ENCODE measurements at places on chromosomes 2 and 18. TPM values are rescaled to one million over a fixed set of nuclear protein-coding genes. Genes with fewer than 3 reads are reported as not detected.

DNA sequence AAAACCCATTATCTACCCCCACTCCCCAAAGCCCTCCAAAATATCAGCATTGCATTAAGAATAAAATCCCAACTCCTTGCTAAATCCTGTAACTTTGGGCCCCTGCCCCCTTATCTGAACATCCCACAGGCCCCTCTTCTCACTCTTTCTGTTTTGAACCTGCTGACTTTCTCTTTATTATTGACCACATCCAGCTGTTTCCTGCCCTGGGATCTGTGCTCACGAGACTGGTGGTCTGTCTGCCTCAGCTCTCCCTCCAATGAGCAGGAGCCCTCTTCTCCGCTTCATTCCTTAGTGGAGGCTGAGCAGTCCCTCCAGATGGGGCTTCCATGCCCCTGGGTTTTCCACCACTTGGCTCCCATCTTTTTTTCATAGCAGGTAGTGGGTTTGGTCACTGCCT lies 116.9 kb downstream of the ACKR3 start:
- H3K27me3 ChIP-seq, result no peaks in the 10 kb centered on the region
- no peaks in the 10 kb centered on the region for H3K36me3 ChIP-seq
- no peaks in the 10 kb centered on the region for H3K4me1 ChIP-seq
- no peak for DNase-seq
- H3K27ac ChIP-seq, result no peak overlapping the region

DNA sequence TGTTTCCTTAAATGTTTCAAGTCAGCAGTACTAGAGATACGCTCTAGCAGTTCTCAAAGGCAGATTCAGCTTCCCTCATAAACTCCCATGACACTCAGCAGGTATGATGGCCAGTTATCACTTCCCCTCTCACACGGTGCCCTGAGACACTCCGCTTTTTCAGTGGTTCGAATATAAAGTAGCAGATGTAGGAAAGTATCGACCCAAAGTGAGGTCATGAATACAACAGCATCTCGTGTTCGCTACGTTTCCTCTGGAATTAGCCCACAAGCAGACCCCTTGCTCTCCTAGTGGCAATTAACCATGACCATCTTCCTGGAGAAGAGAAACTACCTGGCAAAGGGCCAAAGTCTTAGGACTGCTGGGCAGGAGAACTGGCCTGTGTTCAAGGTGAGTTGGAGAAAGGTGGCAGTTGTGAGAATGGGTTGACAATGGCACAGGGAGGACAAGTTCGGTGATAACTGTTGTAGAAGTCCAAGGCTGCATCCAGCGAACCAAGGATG lies 9.3 kb upstream of the AGBL5 start:
- H3K4me3 ChIP-seq, result no peak overlapping the region
- no peak overlapping the region for H3K27ac ChIP-seq
- DNase-seq, result peak; percentile 60

ARHGAP28 gene
- 16.5 TPM for total RNA-seq

DNA sequence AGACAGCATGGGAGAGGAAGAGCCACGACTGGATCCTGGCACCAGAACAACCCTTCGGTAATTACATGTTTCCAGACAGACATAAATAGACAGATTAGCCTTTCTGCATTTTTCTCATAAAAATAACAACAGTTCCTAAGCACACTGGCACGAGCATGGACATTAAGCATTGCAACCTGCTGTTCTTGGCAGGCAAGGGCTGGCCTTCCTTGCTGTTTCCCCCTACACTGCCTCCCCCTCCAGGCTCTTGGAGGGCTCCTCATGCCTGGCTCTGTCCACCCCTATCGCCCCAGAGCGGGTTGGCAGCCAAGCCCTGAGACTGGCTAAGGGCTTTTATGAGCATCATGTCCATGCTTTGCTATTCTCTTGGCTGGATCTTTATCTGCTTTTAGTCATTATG lies 89.6 kb downstream of the TTC32 start:
- H3K4me1 ChIP-seq, result no peaks in the 10 kb centered on the region
- no peak overlapping the region for H3K4me3 ChIP-seq
- no peak for DNase-seq
- H3K27ac ChIP-seq, result no peak overlapping the region
- no peaks in the 10 kb centered on the region for H3K36me3 ChIP-seq
- H3K27me3 ChIP-seq, result no peaks in the 10 kb centered on the region

- no peak for DNase-seq
- H3K27ac ChIP-seq, result no peak overlapping the region
- H3K27me3 ChIP-seq, result no peaks in the 10 kb centered on the region
- H3K36me3 ChIP-seq, result no peaks in the 10 kb centered on the region
Observed at GRCh38 chr2:230886671-230887071, 21.9 kb downstream of the ITM2C start.

DNA sequence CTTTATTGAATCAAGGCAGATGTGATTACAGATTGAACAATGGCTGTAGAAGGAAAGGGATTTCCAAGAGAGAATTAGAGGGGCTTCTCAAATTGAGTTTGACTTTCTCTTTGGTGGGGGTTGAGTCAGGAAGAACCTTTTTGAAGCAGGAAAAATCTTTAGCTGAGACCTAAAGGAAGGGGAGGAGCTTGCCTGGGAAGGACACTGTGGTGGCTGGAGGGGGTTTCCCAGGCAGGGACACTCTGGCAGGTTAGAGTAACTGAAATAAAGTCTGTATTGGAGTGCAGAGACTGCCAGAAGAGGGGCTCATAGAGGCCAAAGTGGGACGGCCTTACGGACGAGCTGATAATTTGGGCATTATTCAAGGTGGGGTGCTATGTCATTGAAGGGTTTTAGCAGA lies 69.3 kb downstream of the NEDD4L start:
- no peak overlapping the region for H3K4me3 ChIP-seq
- H3K27me3 ChIP-seq, result no peaks in the 10 kb centered on the region
- H3K36me3 ChIP-seq, result no peaks in the 10 kb centered on the region
- H3K27ac ChIP-seq, result no peak overlapping the region
- H3K4me1 ChIP-seq, result peaks cover 33% of the 10 kb centered on the region

C2orf66 gene
- total RNA-seq, result 0.33 TPM

LINC00305 gene
- total RNA-seq, result not detected

SSB gene
- 46.4 TPM for total RNA-seq

DNA sequence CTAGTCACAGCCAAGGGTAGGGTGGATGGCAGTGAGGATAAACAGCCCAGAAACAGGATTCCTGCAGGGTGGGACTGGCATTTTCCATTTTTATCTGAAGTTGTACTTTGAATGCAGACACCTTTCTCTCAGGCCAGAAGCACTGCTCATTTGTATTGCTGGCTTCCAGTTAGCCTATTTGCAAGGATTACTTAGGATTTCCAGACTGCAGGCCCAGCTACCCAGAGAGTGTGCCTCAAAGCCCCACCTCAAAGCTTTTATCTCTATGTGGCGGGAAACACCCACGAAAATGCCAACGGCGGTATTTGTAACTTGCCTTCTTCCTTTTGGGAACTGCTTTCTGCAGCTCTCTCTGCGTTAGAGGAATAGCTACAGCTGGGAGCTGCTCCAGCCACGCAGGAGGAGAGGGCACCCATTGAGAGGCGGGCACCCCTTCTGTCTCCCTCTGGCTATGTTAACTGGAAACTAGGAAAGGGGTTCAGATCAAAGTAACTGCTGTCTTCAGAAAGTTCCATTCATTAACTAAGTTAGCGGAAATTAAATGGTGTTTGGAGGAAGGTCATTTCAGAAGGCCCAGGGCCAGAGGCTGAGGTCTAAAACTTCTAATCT lies 144.9 kb downstream of the TGIF1 start:
- H3K4me3 ChIP-seq, result no peak overlapping the region
- no peak for DNase-seq
- H3K36me3 ChIP-seq, result no peaks in the 10 kb centered on the region

GRCh38 chr2:97355176-97355575 lies 234.5 kb downstream of the ANKRD36B start:
- no peak for DNase-seq
- no peaks in the 10 kb centered on the region for H3K27me3 ChIP-seq
- H3K4me3 ChIP-seq, result no peak overlapping the region

DNA sequence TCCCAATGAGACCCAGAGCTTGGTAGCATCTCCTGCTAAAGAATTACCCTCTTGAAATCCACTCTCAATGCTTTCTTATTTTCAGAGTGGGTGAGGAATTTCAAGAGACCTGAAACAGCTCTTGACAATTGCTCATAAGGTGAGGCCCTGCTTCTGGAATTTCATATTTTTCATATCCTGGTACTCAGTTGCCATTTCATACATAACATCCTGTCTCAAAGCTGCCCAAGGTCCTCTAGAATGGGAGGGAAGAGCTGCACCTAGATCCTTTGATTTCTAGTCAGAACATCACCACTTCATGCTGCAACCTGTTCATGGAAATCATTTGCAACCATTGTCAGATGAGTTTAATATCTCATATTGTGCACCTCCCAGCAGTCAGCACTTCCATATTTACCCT lies 404.8 kb upstream of the GALNT5 start:
- H3K4me1 ChIP-seq, result no peaks in the 10 kb centered on the region
- no peak overlapping the region for H3K27ac ChIP-seq
- no peaks in the 10 kb centered on the region for H3K27me3 ChIP-seq
- H3K4me3 ChIP-seq, result no peak overlapping the region
- DNase-seq, result no peak
- H3K36me3 ChIP-seq, result no peaks in the 10 kb centered on the region

GRCh38 chr18:74892066-74892627 lies 294.5 kb downstream of the ZNF407 start:
- H3K36me3 ChIP-seq, result no peaks in the 10 kb centered on the region
- no peak overlapping the region for H3K4me3 ChIP-seq
- H3K27ac ChIP-seq, result no peak overlapping the region
- H3K4me1 ChIP-seq, result no peaks in the 10 kb centered on the region

DNA sequence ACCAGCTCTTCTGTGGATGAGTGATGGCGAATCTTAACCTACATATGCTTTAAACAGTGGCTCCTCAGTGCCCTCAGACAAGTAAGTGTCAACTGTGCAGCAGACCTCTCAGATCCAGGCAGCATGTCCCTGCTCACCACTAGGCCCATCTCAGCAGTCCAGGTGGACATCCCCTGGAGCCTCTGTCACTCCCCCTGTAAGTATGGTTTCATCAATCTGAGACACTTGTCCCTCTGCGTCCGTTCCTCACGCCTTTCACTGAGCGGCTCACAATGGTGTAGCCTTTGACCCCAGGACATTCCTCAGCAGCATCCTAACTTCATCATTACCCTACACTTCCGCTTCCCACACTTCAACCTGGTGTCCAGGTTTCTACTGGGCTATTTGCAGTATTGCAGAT lies 69.3 kb upstream of the RALBP1 start:
- no peaks in the 10 kb centered on the region for H3K4me1 ChIP-seq
- H3K4me3 ChIP-seq, result no peak overlapping the region
- no peaks in the 10 kb centered on the region for H3K27me3 ChIP-seq

DNA sequence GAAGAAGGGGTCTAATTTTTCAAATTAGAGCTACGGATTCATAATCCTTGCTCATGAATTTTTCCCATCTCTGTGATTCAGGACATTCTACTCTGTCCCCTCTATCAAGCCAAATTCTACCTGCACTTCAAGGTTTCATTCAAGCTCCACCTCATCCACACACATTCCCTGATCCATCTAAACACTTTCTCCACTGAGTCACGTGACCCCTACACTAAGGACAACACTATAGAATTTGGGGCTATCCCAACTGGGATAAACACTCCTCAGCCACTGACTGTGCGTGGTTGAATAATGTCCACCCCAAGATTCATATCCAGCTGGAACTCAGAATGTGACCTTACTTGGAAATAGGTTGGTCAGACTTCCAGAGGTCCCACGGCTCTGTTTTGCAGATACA lies 159.9 kb upstream of the ACVR2A start:
- H3K4me3 ChIP-seq, result no peak overlapping the region
- H3K36me3 ChIP-seq, result no peaks in the 10 kb centered on the region
- no peak for DNase-seq
- H3K27ac ChIP-seq, result no peak overlapping the region
- no peaks in the 10 kb centered on the region for H3K4me1 ChIP-seq

- no peak overlapping the region for H3K27ac ChIP-seq
- no peaks in the 10 kb centered on the region for H3K36me3 ChIP-seq
- H3K4me3 ChIP-seq, result no peak overlapping the region
- H3K4me1 ChIP-seq, result no peaks in the 10 kb centered on the region
- no peaks in the 10 kb centered on the region for H3K27me3 ChIP-seq
Observed at GRCh38 chr18:78939105-78939504, 40.5 kb upstream of the SALL3 start.

LTBP1 gene
- total RNA-seq, result 10.2 TPM

Measured in body of pancreas (tissue), 4 donors.